ENCODE measurements at places on chromosomes 11 and 22.

DNA sequence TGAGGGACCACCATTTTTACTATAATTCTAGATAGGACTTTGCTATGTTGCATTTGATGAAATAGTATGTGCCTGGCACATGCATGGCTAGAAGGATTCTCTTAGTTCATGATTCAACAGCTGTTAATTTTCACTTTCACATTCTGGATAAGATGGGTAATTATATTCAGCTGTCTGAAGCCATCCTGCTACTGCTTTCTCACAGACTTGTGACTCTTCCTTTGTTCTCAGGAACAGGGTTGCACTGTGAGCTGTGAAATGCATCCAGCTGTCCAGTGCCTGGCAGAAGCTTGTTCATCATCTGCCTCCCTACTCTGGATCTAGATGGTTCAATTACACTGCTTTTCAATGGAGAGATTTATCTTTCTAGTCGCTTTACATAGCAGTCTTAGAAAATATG, 610.1 kb upstream of the ANO5 start:
- DNase-seq, result no peak

- peak; percentile 9 for DNase-seq
Measured at GRCh38 chr11:99505316-99505715, 484.6 kb downstream of the CNTN5 start.

- no peak for DNase-seq
Measured at GRCh38 chr11:10934293-10934860, 76.5 kb upstream of the ZBED5 start.

DNA sequence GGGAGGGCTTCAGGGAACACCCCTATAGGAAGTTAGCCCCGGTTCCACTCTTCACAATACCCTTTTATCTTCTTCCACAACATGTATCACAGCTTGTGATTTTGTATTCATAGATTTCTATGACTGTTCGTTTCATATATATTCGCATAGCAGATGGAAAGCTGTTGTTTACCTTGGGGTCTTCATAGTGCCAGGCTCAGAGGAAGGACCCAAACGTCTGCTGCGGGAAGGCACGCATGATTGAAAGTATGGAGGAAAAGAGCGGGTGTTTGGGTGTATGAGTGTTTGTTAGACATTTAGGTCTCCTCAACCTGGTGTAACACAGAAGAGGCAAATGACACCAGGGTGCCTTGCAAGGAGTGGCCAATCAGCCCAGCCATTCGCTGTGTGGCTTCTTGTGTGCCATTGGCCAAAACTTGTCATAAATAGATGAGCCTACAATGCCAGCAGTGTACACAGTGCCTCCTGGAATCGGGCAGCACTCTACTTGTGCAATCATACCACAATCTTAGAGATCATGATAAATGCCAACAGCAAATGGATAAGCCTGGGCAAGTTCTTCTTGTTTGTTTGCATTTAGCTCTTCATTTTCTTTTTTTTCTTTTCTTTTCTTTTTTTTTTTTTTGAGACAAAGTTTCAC, 10.9 kb upstream of the ADA2 start:
- DNase-seq, result no peak

GRCh38 chr11:117180661-117181585, 2.4 kb downstream of the SIDT2 start:
- peak; percentile 65 for DNase-seq

DNA sequence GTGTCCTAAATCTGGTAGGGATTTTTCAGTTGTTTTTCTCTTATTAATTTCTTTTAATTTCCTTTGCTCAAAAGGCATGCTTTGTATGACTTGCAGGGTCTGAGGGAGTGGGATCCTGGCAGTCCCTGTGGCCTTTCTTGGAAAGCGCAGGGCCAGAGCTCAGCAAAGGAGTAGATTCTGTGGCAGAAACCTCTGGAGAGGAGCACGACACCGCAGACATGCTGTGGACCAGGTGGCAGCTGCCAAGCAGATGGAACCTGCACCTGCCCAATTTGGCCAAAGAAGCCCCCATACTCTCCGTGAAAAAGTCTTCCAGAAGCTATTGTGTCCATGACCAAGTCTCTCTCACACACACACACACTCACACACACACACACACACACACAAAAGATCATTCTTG, 78.9 kb upstream of the FGF3 start:
- no peak for DNase-seq

DNA sequence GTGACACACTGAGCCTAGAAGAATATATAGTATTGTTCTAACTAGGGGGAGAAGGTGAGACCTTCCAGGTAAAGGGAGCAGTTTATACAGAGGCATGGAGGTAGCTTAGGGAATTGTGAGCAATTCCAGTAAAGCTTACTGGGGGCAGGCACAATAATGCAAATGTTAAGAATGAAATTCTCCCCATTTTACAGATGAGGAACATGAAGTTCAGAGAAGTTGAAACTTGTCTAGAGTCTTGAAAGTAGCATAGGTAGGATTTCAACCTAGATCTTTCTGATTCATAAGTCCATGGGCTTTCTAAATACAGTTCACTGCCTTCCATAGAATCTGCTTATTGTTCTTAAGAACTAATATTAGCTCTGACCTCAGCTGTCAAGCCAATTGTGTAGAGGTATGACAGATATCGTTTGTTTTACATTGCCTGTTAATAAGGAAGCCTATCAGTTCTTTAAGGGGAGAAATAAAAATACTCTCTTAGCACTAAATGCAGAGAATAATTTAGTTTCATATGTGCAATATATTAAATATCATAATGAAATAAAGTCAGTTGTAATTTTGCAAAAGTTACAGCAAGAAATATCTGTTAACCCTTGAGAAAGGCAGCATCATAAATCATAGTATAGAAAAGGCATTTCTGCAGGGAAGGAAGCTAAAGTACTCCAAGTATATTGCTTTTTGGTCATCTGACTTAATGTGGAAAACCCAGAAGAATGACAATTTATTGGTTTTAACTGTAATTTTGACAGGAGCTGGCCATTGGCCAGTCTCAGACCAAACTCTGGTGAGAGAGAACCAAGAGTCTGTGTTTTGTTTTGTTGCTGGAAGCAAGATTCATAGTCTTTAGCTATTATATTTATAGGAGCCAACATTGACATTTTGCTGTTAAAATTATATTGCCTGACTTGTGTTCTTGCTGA, 181.8 kb downstream of the UVRAG start:
- DNase-seq, result no peak

GRCh38 chr11:91624021-91624420, 600.6 kb upstream of the FAT3 start:
- DNase-seq, result no peak

- no peak for DNase-seq
Measured at GRCh38 chr11:64364911-64365310, 5.9 kb downstream of the RPS6KA4 start.

- DNase-seq, result no peak
Measured at GRCh38 chr11:64198511-64198910, 8.0 kb upstream of the FERMT3 start.

GRCh38 chr11:1573077-1573902, 1.2 kb upstream of the DUSP8 start:
- DNase-seq, result no peak

DNA sequence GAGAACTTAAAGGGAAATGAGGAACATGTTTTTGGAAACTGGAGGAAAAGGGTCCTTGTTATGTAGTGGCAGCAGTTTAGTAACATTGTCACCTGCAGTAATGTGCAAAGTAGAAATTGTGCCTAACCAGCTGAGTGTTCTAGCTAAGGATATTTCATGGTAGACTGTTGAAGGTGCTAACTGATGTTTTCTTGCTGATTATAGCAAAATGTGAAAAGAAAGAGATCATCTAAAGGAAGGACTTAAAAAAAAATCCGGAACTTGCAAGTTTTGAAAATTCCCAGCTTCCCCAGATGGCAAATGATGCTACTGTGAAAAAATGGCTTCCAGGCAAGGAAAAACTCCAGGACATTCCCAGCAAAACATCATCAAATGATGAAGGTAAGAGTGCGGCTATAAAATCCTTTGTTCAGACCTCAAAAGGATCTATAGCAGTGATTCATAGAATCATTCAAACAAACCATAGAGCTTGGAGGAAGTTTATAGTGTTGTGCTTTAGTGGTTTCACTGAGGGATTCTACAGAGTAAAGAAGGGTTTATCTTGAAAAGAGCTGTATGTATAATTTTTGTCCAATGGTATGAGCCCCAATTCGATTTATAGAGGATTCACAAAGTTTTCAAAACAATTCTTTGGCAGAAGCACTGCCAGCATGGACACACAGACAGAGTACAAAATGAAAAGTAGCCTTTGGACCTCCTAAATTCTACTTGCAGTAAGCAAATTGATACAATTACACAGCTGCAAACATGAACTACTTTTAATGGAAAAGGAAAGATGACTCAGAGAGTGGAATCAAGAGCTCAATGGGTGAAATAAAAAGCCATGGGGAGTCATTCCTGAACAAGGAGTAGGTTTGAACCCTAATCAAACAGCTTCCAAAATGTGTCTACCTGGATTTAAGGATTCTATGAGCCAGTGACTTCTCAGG, 4.3 kb upstream of the TRIM44 start:
- DNase-seq, result no peak

Data from fibroblast of the conjunctiva (primary cell).